Stimulated activated CD4-positive, alpha-beta T cell treated with anti-CD3 and anti-CD28 coated beads, TNF-alpha, amount 100 ng/mL, for 24 hours (primary cell): ENCODE measurements at places on chromosomes 13 and 19.

GRCh38 chr19:1249990-1250436 lies 1.6 kb downstream of the MIDN start:
- no peak for DNase-seq

DNA sequence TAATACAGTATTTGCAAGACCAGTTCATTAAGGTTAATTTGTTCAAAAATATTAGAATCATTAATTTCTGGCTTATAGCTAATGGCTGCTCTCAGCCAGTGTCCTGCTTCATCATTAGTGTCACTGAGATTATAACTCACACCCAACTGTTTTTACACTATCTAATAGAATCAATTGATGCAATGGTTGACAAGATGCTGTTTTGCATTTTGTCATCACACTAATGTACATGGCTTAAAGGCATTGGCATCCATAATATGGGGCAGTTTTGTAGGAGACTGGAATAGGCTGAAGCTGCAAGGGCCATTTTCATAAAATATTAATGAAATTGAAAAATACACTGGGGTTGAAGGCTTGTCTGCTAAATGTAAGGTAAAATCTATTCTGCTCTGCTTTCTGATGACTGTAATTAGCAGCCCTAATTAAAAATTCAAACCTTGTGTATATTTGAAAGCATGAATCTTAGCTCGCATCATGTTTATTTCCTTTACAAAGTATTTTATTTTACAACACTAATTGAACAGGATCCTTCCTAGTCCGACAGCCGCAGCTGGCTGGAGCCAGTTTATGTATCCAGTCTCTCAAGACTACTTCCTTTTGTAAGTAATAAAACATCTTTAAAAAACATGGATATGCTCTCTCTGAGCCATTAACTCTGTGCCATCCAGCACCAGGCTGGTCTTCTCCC lies 296.7 kb downstream of the POU4F1 start:
- no peak for DNase-seq

GRCh38 chr19:48632692-48633147 lies 4.5 kb downstream of the DBP start:
- no peak for DNase-seq

- DNase-seq, result peak; percentile 14
Observed at GRCh38 chr19:8363803-8364771, at the start of gene ANGPTL4. ANGPTL4 (plus strand) TSS chr19:8364155; CDS start chr19:8364322, 167 bp downstream.

GRCh38 chr13:93721483-93721882 lies 494.9 kb downstream of the GPC6 start:
- DNase-seq, result no peak

GRCh38 chr19:54429176-54429495 lies 13.9 kb downstream of the TTYH1 start:
- DNase-seq, result no peak

- no peak for DNase-seq
Observed at GRCh38 chr13:98458431-98458830, 118.5 kb downstream of the STK24 start.

GRCh38 chr13:79919091-79919490 lies 421.8 kb downstream of the SPRY2 start:
- no peak for DNase-seq

- no peak for DNase-seq
Observed at GRCh38 chr13:92143766-92144165, 745.3 kb downstream of the GPC5 start.

GRCh38 chr19:2783781-2784145 lies 690 bp upstream of the SGTA start:
- DNase-seq, result no peak

GRCh38 chr13:81117416-81117815 lies 776.5 kb upstream of the SPRY2 start:
- DNase-seq, result no peak
